COR-L47 (cell line): ENCODE measurements at places on chromosomes 11 and 22.

DNA sequence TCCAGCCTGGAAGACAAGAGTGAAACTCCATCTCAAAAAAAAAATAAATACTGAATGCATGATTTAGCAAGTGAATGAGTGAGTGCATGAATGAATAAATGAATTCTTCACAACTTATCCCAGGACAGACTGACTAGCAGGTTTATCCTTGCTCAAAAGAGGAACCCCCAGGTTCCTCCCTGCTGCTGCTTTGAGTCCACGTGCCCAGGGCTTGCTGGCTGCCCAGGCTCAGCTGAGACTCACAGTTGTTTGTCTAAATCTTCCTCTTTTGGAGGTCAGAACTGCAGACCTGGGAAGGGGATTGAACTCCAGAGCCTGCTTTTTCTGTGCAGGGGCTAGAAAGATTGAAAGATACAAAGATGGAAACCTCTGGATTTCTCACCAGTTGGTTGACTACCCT lies 117.4 kb upstream of the TMEM45B start:
- DNase-seq = no peak

GRCh38 chr22:45949891-45950290 lies 27.1 kb downstream of the WNT7B start:
- DNase-seq = no peak

GRCh38 chr11:119125821-119126220 lies 4.4 kb downstream of the HINFP start:
- DNase-seq = no peak

- DNase-seq = no peak
These were observed 13.4 kb downstream of the ARHGAP8 start for GRCh38 chr22:44765571-44766285.

- no peak for DNase-seq
These were observed 304.1 kb upstream of the PITPNB start for GRCh38 chr22:28222976-28223745.

GRCh38 chr11:61901397-61901796 lies 10.1 kb upstream of the FADS3 start:
- no peak for DNase-seq

- DNase-seq = no peak
These were observed 242.8 kb upstream of the PLET1 start for GRCh38 chr11:112503410-112503809.
